ENCODE measurements at places on chromosomes 1 and 21. TPM values are rescaled to one million over a fixed set of nuclear protein-coding genes. Genes with fewer than 3 reads are reported as not detected.

GRCh38 chr21:15000081-15000480 is 64.7 kb downstream of the NRIP1 start:
- DNase-seq: no peak

DNA sequence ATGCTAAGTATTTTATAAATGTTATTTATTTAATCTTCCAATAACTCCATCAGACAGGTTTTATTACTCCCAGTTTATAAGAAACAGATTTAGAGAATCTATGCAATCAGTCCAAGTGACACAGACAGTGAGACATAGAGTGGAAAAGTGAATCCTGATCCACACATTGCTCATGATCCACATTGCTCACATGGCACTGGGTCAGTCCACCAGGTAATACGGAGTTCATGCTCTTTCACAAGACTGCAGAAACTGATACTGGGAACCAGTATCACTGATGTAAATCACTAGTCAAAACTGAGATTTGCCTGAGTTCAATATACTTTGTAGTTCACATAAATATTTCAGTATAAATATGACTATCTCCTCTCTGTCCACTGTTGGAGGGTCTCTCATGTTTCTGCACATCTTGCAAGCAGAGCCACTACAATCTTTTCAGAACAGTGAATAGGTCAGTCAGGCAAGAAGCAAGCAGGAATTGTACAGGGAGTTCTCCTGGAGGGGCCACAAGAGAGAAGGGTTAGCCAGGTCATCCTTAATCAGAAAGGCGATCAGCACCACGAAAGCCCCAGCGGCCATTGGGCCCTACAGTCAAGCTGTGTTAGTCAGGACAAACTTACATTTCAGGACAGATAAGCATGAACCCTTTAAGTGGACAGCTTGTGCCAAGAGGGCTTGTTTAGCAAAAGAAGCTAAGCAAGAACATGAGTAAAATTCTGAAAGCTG is 275.4 kb upstream of the NR5A2 start:
- no peak for DNase-seq

The TNNI3K gene
- not detected for total RNA-seq

DNA sequence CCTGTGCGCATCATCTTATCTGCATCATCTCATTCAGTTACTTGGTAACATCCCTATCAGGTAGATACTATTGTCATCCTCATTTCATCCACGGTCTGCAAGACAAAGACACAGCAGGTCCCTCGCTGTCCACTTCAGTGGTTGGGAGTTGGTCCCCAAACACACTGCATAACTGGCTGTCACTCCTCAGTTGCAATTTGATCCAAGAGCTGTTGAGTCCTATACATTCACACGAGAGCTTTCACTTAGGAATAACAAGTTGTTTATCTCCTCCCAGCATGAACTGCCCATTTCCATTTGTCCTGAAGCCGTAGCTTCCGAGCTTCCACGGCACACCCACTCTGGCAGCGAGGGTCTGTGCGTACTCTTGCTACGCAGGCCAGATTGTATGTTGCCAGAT is 472.0 kb downstream of the CAMTA1 start:
- peak; percentile 36 for DNase-seq

The FALEC gene
- not detected for total RNA-seq

The NCMAP gene
- not detected for total RNA-seq

- no peak for DNase-seq
Observed at GRCh38 chr1:21284206-21285054, 5.8 kb downstream of the ECE1 start.

- DNase-seq: no peak
Observed at GRCh38 chr1:77532641-77533040, 149.8 kb downstream of the ZZZ3 start.

Measured in osteocyte (in vitro differentiated cells).